ENCODE measurements at places on chromosomes 12 and 14.

DNA sequence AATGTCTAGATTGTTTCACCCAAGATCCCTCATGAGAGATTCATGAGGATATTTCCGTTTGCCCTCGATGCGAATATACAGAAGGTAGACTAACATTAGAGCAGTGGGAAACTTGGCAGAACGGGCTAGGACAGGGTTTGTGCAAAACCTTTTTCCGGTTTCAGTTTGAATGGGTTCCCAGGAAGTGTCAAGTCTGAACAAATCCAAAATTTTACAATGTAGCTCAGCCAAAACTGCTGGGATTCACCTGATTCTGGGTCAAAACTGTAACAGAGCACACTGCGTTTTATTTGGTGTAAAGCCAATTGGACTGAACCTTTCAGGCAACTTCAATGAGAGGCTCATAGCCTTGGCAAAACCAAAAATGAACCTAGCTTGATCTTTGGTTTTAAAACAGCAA, 337.8 kb upstream of the DIO2 start:
- DNase-seq, result no peak

DNA sequence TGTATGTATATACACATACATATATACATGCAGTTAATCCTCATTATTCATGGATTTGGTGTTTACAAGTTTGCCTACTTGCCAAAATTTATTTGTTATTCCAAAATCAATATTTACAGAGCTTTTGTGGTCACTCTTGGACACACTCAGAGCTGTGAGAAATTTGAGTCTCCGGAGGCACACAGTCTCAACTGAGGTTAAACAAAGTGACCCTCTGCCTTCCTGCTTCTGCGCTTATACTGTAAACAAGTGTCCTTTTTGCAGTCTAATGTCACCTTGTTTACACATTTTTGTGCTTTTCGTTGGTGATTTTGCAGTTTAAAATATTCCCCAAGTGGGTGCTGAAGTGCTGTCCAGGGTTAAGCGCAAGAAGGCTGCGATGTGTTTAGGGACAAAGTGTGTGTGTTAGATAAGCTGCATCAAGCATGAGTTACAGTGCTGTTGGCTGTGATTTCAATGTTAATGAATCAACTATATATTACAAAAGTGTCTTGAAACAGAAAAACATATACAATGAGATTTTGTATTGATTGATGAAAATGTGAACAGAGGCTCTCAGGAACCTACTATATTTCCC, 13.1 kb upstream of the LTA4H start:
- no peak for DNase-seq

GRCh38 chr12:114726092-114726710, 42.2 kb upstream of the TBX3 start:
- DNase-seq, result no peak

DNA sequence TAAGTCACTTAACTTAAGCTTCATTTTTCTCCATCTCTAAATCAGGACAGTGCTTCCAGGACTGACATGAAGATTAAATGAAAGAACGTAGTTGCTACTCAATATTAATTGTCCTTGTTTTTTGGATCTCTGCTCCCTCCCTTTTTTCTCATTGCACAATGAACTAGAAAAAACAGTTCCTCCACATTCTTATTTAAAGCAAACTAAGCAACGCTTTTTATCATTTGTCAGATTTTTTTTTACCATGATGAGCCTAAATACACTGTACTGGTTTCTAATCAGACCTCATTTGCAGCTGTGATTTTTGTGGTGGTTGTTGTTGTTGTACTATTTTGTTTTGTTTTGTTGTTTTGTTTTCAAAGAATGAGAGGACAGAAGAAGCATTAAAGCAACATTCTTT, 23.2 kb upstream of the PARP11 start:
- DNase-seq, result no peak

DNA sequence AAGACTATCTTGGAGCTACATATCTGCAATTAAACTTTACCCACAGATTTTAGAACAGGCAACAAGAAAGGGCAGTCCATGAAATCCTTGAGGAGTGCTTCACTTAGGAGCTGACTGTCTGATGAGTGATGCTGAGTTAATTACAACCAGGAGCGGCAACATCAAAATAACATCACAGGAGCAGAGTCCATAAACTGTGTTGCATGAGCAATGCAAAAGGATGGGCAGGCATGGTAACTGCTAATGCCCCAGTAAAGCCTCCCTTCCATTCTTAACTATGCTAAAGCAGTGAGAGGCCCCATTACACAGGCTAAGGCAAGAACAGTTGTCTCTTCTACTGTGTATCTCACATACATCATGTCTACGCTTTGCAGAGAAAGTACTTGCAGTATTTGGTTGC, 156.6 kb downstream of the PAX9 start:
- no peak for DNase-seq
